CD8-positive, alpha-beta memory T cell (primary cell): ENCODE measurements at places on chromosomes 3 and 15. TPM values are rescaled to one million over a fixed set of nuclear protein-coding genes. Genes with fewer than 3 reads are reported as not detected.

The C3orf49 gene
- not detected for total RNA-seq

The DAPK2 gene
- 5.5 TPM for total RNA-seq

The WDR93 gene
- total RNA-seq = not detected

The PP2D1 gene
- total RNA-seq = not detected

The CLDN16 gene
- not detected for total RNA-seq

The CAMKV gene
- total RNA-seq = 0.77 TPM

The UNC45A gene
- 74.6 TPM for total RNA-seq

The RLBP1 gene
- total RNA-seq = not detected

The SLC28A1 gene
- total RNA-seq = not detected
